ENCODE measurements at places on chromosomes 2 and 18.

DNA sequence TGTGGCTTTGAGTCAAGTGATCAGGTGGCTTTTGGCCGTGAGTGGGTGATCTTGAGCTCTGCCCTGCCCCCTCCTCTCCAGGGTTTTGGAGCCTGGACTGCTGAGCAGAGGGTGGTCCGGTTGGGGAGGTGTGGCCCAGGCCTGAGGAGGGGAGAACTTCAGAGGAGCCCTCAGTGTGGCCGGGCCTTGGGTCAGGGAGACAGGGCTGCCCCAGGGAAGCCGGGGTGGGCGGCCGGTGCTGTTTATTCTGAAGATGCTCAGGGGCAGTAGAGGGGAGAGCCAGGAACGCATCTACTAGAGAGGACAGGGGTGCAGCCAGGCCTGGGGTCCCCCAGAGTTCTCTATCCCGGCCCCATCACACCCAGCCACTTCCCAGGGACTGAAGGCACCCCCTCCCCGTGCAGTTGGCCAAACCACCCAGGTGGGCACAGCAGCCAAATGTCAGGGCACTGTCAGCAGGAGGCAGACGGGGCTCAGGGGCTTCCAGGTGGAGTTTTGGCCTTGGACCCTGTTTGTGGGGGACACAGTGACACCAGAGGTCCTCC, 963 bp downstream of the ERFE start:
- H3K27me3 ChIP-seq, result peaks cover 69% of the 10 kb centered on the region
- H3K27ac ChIP-seq, result no peak overlapping the region
- H3K4me3 ChIP-seq, result peak overlapping the region; percentile 81
- H3K4me1 ChIP-seq, result peaks cover 34% of the 10 kb centered on the region
- DNase-seq, result no peak
- H3K36me3 ChIP-seq, result peaks cover under 1% of the 10 kb centered on the region

DNA sequence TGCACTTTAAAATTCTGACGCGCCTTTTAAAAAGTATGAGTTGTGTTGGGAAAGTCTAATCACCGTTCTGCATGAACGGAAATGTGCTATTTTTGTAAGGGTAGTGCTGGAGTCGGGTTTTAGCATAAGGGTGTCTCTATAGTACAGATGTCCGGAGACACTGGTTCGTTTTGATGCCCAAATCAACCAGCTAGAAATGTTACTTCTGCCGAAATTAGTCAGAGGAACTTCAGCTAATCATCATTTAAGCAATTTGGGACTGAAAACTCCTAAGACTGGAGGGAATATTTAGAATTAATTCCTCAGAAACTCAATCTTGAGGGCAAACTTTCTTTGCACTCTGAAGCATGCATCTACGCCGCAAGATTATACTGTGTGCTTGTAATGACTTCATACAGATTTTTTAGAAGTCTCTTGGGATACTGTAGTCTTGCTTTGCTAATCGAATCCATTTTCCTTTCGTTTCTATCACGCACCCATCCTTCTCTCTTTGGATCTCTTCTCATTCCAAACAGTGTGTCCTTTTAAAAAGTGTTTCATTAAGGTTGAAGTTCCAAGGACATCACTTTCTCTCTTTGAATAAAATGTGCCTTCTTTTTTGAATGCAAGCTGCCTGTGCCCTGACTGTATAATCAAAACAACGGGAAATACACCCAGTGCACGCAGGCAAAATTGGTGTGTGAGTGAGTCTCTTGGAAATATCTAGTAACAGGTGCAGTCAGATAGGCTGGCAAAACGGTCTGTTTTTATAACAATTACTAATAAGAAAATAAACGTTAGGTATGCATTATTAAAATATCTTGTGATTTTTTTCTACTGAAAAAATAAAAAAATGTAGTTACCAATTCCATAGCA, 270.9 kb upstream of the TCF4 start:
- no peak for DNase-seq
- no peak overlapping the region for H3K27ac ChIP-seq
- H3K36me3 ChIP-seq, result no peaks in the 10 kb centered on the region
- H3K4me1 ChIP-seq, result peaks cover 16% of the 10 kb centered on the region
- peaks cover 2% of the 10 kb centered on the region for H3K27me3 ChIP-seq
- H3K4me3 ChIP-seq, result no peak overlapping the region

DNA sequence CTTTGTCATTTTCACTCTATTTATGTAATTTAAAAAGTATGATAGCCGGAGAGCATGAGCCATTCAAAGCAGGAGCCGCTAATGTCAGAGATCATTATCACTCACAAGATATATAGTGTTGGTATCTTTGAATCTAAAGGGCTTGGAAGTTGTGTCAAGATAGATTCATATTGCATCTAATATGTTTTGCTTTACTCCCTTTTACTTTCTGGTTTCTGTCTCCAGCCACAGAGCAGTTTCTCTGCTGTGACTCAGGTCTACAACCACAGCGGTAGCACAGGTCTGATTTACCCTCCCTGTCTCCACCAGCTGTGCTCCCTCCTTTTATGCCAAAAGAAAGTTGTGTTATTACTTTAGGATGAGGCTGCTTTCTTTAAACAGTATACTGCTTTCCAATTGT, 424.0 kb downstream of the ARHGAP15 start:
- H3K36me3 ChIP-seq, result no peaks in the 10 kb centered on the region
- H3K4me3 ChIP-seq, result no peak overlapping the region
- no peak overlapping the region for H3K27ac ChIP-seq
- no peaks in the 10 kb centered on the region for H3K27me3 ChIP-seq
- DNase-seq, result no peak

GRCh38 chr2:141534666-141535362, 596.0 kb downstream of the LRP1B start:
- H3K27ac ChIP-seq, result peak overlapping the region; percentile 49
- no peak overlapping the region for H3K4me3 ChIP-seq
- H3K4me1 ChIP-seq, result peaks cover 17% of the 10 kb centered on the region
- no peaks in the 10 kb centered on the region for H3K36me3 ChIP-seq

DNA sequence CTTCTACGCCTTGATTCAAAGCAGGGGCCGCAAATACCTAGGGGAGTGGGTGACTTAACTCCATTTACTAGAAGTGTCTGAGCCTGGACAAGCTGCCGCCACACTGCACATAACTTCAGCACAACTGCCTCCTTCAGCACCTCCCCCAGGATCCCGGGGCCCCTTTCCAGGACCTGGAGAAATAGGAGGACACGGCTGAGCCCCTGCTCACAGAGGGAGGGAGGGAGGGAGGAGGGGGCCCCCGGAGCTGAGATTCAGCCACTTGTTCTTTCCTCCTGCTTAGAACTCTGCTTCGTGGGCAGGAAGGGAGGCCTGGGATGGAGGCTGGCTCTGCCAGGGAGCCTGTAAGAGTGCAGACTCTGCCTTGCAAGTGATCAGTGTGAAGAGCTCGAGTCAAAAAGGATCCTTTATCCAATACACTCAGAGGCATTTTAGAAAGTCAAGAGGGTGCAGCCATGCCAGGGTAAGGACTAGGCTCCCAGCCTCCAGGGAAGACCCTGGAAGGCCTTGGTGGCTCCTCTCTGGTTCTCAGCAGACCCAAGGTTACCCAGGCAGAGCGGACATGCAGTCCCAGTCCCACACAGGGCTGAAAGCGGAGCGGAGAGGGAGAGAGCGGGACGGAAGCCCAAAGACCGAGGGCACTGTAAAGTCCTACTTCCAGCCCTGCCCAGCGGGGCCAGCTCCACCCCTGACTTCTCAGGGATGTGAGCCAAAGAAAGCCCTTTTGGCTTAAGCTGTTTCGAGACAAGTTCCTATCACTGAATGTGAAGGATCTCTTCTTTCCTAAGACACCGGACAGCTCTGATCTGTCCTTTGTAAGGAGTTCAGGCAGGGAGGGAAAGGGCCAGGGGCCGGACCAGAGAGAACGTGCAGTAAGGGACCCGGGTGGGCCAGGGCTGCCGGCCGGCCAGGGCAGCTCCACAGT, 8.6 kb upstream of the ARMC9 start:
- H3K36me3 ChIP-seq, result no peaks in the 10 kb centered on the region
- H3K4me1 ChIP-seq, result peaks cover 34% of the 10 kb centered on the region
- H3K27me3 ChIP-seq, result peaks cover 16% of the 10 kb centered on the region
- H3K4me3 ChIP-seq, result peak overlapping the region; percentile 36
- no peak for DNase-seq

- H3K36me3 ChIP-seq, result peaks cover 17% of the 10 kb centered on the region
- H3K4me3 ChIP-seq, result no peak overlapping the region
- no peak for DNase-seq
- no peak overlapping the region for H3K27ac ChIP-seq
- H3K4me1 ChIP-seq, result no peaks in the 10 kb centered on the region
These were observed 79.2 kb upstream of the IL1R2 start for GRCh38 chr2:101912545-101912944.

DNA sequence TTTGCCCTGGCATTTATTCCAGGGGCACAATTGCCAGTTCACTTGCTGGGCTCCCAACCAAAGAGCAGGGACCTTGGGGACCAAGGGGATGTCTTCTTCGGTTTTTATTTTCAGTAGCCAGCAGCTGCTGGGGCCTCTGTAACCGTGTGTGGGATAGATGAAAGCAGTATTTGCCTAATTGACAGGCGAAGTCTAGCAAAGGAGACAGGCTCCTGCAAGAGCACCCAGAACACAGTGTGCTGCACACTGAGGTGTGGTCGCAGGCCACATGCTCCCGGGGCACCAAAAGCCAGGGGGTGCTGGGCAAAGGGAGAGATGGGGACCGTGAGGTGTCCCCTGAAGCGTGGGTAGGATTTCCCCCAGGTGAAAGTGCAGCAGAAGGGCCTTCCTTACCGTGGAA, 5.3 kb downstream of the SAG start:
- peaks cover 8% of the 10 kb centered on the region for H3K4me1 ChIP-seq
- DNase-seq, result no peak
- H3K27me3 ChIP-seq, result peaks cover 9% of the 10 kb centered on the region
- H3K36me3 ChIP-seq, result no peaks in the 10 kb centered on the region
- H3K27ac ChIP-seq, result no peak overlapping the region

DNA sequence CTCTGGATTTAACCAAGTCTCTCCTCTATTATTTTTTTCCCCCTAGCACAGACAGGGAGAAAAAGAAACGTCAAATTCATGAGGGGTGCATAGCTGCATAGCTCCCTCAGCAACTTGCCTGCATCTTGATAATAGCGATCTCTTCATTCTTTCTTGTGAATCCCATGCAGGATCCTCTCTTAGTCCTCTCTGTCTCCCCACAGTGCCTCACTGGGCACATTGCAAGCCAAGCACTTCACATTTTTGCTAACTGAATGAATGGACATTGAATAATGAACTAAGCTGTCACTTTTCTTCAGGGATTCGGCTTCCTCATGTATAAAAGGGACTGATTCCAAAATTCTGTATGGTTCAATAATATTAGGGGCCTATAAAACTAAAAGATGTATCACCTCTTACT, 2.9 kb upstream of the EPB41L3 start:
- peaks cover 16% of the 10 kb centered on the region for H3K4me1 ChIP-seq
- no peaks in the 10 kb centered on the region for H3K36me3 ChIP-seq
- no peak overlapping the region for H3K4me3 ChIP-seq
- H3K27me3 ChIP-seq, result peaks cover 11% of the 10 kb centered on the region
- H3K27ac ChIP-seq, result no peak overlapping the region
- DNase-seq, result peak; percentile 31
